ENCODE measurements at places on chromosomes 13 and 19. TPM values are rescaled to one million over a fixed set of nuclear protein-coding genes. Genes with fewer than 3 reads are reported as not detected.

DNA sequence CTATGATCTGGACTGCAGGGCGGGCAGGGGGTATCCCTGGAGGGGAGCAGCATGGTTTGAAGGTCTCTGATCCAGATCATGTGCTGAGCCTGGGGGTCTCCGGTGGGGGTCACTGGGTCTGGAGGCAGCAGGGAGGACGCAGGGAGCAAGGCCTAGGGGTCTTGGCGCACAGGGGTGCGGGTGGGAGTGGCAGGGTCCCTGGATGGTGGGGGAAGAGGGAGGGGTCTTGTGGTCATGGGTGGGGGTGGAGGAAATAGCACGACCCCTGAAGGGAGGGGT is 1.9 kb downstream of the BTBD2 start:
- no peak overlapping the region for H3K27ac ChIP-seq
- DNase-seq: no peak
- H3K27me3 ChIP-seq: no peaks in the 10 kb centered on the region
- H3K4me1 ChIP-seq: no peaks in the 10 kb centered on the region
- no peak overlapping the region for H3K4me3 ChIP-seq
- no peaks in the 10 kb centered on the region for H3K36me3 ChIP-seq

The NAT14 gene
- 26.1 TPM for total RNA-seq

The HIPK4 gene
- not detected for total RNA-seq

The MARCHF2 gene
- total RNA-seq: 9.6 TPM

DNA sequence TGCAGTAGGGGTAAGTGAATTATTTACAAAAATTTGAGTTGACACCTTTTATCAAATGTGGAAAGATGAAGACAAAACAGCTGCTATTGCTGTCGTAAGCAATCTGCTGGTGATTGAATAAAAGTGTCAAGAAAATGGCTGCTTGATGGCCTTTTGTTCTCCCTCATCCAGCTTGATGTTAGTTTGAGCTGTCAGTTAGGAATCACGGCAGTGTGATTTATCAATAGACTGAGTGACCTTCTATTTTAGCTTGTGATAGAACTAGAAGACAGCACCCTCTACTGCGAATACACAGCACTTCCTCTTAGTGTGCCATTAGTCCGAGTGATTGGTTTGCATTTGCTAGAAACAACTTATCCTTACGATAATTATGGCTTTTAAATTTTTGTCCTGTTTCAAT is 76.3 kb downstream of the MZT1 start:
- no peaks in the 10 kb centered on the region for H3K4me1 ChIP-seq
- no peaks in the 10 kb centered on the region for H3K36me3 ChIP-seq
- H3K4me3 ChIP-seq: no peak overlapping the region
- H3K27me3 ChIP-seq: peaks cover 2% of the 10 kb centered on the region
- no peak overlapping the region for H3K27ac ChIP-seq

DNA sequence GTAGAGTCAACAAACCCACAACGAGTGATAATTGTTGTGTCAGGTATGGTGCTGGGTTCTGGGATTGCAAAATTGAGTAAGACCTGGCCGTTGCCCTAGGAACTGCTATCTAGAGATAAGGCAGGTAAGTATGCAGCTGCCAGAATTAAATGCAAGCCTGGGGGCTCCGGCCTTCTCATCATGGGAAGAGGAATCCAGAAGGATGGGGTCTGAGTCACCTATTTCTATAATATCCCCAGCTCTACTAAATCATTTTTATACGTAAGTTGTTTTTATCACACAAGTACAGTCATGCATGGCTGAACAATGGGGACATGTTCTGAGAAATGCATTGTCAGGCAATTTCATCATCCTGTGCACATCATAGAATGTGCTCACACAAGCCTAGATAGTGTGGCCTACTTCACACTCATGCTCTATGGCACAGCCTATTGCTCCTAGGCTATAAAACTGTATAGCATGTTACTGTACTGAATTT is 203.0 kb downstream of the KLF5 start:
- DNase-seq: no peak
- H3K27me3 ChIP-seq: peaks cover 4% of the 10 kb centered on the region
- no peaks in the 10 kb centered on the region for H3K4me1 ChIP-seq
- no peaks in the 10 kb centered on the region for H3K36me3 ChIP-seq

DNA sequence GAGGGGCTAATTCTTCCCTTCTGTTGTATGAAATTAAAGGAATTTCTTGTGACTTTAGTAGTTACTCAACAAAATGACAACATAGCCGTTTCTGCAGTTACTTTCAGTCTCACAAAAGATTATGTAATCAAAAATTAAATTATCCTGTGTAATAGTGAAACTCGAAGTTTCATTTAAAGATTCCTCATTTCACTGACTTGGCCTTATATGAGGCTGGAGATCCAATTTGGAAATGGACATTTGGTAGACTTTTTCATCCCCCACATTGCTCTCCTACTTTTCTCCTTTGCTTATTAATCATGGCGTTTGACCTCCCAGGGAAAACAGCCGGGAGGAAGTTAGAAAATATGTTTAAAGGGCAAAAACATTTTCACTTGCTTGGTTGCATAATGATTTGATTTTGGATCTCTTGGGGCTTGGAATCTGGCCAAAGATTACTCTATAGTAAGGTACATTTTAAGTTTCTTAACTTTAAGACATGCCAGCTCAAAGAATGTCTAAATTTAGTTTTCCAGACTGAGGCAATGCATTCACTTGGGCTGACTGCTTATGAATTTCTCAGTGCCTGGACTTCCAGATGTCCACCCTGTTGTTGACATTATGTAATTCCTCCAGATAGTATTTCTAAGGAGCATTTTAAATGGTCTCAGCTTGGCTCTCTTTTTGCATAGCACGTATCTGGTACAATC is 1364.9 kb upstream of the MIR17HG start:
- H3K4me1 ChIP-seq: no peaks in the 10 kb centered on the region
- no peak overlapping the region for H3K27ac ChIP-seq
- DNase-seq: no peak
- H3K4me3 ChIP-seq: no peak overlapping the region

The ADGRE3 gene
- total RNA-seq: not detected

The LRP3 gene
- 0.13 TPM for total RNA-seq

DNA sequence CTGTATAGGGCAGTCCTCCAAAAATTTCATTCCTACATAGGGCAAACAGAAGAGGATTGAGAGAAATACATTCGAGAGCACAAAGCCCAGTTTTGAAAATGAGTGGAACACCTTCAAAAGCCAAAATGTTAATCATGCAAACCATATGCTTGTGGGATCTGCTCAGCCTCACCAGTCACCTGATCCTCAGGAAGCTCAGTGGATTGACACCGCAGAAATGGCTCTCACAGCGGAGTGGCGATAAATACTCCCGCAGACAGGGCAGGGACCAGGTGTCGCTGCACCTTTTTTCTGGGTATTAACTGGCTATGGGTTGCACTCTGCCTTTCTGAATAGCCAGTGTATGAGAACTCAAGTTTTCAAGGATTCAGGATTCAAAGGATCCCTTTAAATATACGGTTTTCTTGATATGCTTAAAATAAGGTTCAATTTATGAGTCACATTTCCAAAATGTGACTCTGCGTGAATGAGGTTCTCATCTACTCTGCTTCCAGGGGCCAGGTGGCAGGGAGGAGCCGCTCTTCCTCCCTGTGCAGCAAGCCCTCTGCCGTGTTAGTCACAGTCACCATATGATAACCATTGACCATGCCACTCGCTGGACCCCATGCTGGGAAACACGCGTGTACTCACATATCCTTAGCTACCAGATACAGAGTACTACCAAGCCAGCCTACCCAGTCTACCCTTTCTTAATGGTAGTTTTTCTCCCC is 18.3 kb upstream of the DHRS12 start:
- no peaks in the 10 kb centered on the region for H3K36me3 ChIP-seq
- peak overlapping the region; percentile 28 for H3K27ac ChIP-seq
- peak overlapping the region; percentile 51 for H3K4me3 ChIP-seq
- DNase-seq: no peak
- no peaks in the 10 kb centered on the region for H3K27me3 ChIP-seq

DNA sequence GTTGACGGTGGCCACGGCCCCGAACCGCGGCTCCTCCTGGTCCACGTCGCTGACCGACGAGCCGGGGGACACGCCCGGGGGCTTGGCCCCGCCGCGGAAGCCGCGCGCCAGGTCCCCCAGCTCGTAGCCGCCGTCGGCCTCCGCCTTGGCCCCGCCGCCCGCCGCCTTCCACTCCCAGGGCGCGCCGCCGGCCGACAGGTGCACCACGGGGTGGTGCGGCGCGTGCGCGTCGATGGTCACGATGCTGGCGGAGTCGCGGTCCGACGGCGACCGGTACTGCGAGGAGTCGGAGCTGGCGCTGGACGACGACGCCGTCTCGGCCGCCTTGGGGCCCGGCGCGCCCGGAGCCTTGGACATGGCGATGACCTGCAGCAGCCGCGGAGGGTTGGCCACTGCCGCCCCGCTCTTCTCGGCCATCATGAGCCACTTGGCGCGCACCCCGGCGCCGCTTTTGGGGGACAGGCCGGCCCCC is 9.0 kb downstream of the PLPPR3 start:
- DNase-seq: no peak
- H3K27me3 ChIP-seq: no peaks in the 10 kb centered on the region
- no peak overlapping the region for H3K27ac ChIP-seq
- H3K36me3 ChIP-seq: peaks cover 32% of the 10 kb centered on the region
- no peak overlapping the region for H3K4me3 ChIP-seq

- no peak overlapping the region for H3K27ac ChIP-seq
- H3K36me3 ChIP-seq: no peaks in the 10 kb centered on the region
- H3K27me3 ChIP-seq: no peaks in the 10 kb centered on the region
Measured at GRCh38 chr13:34879851-34880250, 62.2 kb upstream of the NBEA start.

GRCh38 chr19:45418802-45419201 is 4.9 kb downstream of the ERCC1 start:
- H3K4me3 ChIP-seq: peak overlapping the region; percentile 33
- peaks cover 1% of the 10 kb centered on the region for H3K27me3 ChIP-seq
- no peak for DNase-seq
- H3K27ac ChIP-seq: no peak overlapping the region
- H3K4me1 ChIP-seq: peaks cover 41% of the 10 kb centered on the region

DNA sequence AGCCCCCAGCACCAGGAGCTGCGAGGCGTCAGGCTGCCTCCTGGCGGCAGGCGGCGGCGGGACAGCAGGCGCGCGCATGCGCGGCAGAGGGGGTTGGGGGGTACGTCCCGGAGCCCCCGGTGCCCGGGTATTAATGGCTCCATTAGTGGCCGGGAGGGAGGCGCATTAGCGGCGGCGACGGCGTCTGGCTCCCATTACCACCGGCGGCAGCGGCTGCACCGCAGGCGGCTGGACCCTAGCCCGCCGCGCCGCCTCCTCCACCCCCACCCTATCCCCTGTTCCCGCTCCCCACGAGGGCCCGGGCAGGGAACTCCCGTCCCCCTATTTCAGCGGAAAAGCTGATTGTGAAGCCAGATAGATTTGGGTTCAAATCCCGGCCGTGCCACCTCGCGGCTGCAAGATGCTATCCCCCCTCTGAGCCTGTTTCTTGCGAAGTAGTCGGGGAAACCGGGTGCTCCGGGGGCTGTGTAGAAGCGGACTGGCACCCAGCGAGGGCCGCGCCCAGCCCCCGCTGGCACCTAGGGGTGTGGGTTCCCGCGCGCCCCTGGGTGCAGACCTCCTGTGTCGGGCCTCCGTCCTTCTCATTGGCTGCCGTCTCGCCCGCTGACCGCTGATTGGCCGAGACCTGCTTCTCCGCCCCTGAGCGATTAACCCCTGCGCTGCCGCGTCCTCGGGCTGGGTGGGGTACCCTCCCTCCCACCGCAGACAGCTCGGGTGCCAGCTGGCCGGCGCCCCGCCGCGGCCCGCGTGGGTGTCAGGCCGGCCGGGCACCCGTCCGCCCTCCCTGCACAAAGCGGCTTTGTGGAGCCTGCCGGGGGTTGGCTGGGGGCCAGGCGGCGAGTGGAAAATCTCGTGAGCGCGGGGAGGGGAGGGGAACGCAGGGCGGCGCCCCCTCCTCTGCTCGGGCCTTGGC is 11.1 kb downstream of the CIC start:
- H3K27ac ChIP-seq: peak overlapping the region; percentile 99
- peaks cover 61% of the 10 kb centered on the region for H3K4me1 ChIP-seq
- peak overlapping the region; percentile 96 for H3K4me3 ChIP-seq
- no peaks in the 10 kb centered on the region for H3K27me3 ChIP-seq
- peaks cover 12% of the 10 kb centered on the region for H3K36me3 ChIP-seq
- DNase-seq: peak; percentile 87

- no peak for DNase-seq
- no peak overlapping the region for H3K27ac ChIP-seq
Measured at GRCh38 chr19:19105365-19106055, 32.8 kb downstream of the TMEM161A start.

GRCh38 chr19:40690693-40691420 is 406 bp upstream of the NUMBL start:
- peak overlapping the region; percentile 84 for H3K27ac ChIP-seq
- peaks cover 9% of the 10 kb centered on the region for H3K36me3 ChIP-seq
- DNase-seq: peak; percentile 80
- peak overlapping the region; percentile 87 for H3K4me3 ChIP-seq
- H3K4me1 ChIP-seq: no peaks in the 10 kb centered on the region
- no peaks in the 10 kb centered on the region for H3K27me3 ChIP-seq

DNA sequence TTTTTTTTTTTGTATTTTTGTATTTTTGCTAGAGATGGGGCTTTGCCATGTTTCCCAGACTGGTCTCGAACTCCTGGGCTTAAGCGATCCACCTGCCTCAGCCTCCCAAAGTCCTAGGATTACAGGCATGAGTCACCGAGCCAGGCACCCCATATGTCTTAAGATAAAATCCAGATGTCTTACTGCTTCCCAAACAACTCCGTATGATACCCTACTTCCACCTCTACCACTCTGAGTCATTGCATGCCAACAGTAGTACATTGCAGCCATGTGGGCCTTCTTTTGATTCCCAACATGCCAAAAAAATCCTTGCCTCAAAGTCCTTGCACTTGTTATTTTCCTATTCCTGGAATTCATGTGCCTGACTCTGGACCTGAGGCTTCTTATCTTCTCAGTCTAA is 799.2 kb downstream of the GPC5 start:
- no peak overlapping the region for H3K4me3 ChIP-seq
- no peaks in the 10 kb centered on the region for H3K4me1 ChIP-seq
- DNase-seq: no peak
- no peak overlapping the region for H3K27ac ChIP-seq
- H3K27me3 ChIP-seq: no peaks in the 10 kb centered on the region

GRCh38 chr13:75691183-75691582 is 55.1 kb downstream of the LMO7 start:
- DNase-seq: no peak
- no peaks in the 10 kb centered on the region for H3K4me1 ChIP-seq
- peaks cover 3% of the 10 kb centered on the region for H3K27me3 ChIP-seq
- no peak overlapping the region for H3K4me3 ChIP-seq

DNA sequence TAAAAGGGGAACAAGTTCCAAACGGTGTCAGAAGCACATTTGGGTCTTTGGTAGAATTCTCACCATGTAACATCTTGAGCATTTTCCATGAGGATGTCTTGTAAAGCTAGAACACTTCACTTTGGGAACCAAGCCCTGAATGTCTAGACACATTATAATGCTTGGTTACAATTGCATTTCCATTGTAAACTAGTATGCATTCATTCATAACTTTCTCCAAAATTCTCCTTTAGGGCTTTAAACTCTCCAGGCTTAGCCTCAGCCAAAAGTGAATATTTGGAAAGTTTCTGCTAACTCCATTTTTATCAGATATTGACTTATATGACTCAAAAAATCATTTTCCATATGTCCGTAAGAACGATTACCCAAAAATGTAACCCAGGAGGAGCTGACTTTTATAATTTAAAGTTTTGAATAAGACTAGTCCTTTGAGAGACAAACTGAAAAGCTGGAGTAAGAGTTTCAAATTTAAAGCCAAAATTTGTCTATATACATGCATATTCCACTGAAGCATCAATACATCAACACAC is 1170.4 kb downstream of the EFNB2 start:
- no peak overlapping the region for H3K27ac ChIP-seq
- H3K36me3 ChIP-seq: no peaks in the 10 kb centered on the region
- no peaks in the 10 kb centered on the region for H3K4me1 ChIP-seq
- peaks cover 2% of the 10 kb centered on the region for H3K27me3 ChIP-seq
